Colonic mucosa (tissue), 4 donors: ENCODE measurements at places on chromosomes 2 and 18. TPM values are rescaled to one million over a fixed set of nuclear protein-coding genes. Genes with fewer than 3 reads are reported as not detected.

DNA sequence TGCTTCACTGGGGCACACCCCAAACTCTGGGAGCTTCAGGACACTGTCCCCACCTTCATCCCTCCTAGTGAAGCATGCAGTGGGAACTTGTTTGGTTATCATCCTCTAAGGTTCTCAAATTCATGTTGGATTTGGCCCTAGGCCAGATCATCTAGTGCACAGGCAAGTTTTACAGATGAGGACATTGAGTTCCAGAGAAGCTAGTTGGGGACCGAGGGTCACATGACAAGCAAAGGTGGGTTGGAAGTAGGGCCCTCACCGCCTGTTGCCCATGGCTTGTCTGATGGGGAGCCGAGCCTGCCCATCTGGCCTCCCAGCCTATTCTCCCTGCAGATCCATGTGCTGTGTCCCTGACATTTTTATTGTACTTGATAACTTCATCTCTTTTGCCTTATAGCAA is 2.8 kb downstream of the PRKCE start:
- no peak overlapping the region for H3K27ac ChIP-seq
- no peaks in the 10 kb centered on the region for H3K27me3 ChIP-seq
- H3K36me3 ChIP-seq = no peaks in the 10 kb centered on the region
- no peak for DNase-seq
- no peak overlapping the region for H3K4me3 ChIP-seq

HOXD9 gene
- 1.7 TPM for total RNA-seq

DNA sequence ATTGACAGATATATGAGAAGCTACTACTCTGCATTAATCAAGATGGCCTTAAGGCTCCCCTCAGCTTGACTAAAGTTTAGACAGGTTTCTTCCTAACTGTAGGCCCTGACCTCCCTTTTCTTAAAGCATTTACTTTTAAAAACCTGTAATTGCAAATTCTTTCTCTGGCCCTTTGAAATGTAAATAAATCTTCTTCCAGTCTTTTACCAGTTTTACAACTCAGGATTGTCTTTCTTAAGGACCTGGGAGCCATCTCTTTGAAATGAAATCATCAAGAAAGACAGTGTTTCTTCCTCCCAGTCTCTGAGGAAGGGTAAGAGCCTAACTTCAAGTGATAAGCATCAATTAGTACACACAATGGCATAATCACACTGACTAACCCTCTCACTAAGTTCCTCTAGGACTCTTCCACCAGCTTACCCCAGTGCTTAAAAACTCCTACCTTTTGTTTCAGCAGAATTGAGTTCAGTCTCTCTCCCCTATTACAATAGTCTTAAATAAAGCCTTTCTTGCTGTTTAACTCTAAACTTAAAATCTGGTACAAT is 58.7 kb upstream of the CDH20 start:
- no peak overlapping the region for H3K27ac ChIP-seq
- no peak overlapping the region for H3K4me3 ChIP-seq
- DNase-seq = no peak
- H3K27me3 ChIP-seq = no peaks in the 10 kb centered on the region
- H3K4me1 ChIP-seq = no peaks in the 10 kb centered on the region

DNA sequence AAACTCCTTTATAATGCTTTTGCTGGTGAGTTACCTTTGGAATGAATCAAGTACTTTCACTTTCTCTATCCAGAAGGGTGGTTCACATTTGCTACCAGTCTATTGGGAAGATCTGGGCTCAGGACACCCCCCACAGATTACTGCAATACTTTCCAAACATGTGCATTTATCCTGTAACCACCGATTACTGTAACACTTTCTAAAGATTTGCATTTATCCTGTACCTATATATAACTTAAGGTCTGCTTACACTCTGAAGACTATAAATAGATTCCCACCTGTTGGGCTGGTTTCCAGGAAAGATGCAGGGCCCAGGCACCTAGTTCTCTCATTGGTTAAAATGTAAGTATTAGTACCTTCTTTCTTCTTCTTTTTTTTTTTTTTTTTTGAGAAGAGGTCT is 113.0 kb upstream of the NEDD4L start:
- no peaks in the 10 kb centered on the region for H3K36me3 ChIP-seq
- H3K4me1 ChIP-seq = peaks cover 3% of the 10 kb centered on the region
- H3K27me3 ChIP-seq = no peaks in the 10 kb centered on the region
- H3K27ac ChIP-seq = no peak overlapping the region

DNA sequence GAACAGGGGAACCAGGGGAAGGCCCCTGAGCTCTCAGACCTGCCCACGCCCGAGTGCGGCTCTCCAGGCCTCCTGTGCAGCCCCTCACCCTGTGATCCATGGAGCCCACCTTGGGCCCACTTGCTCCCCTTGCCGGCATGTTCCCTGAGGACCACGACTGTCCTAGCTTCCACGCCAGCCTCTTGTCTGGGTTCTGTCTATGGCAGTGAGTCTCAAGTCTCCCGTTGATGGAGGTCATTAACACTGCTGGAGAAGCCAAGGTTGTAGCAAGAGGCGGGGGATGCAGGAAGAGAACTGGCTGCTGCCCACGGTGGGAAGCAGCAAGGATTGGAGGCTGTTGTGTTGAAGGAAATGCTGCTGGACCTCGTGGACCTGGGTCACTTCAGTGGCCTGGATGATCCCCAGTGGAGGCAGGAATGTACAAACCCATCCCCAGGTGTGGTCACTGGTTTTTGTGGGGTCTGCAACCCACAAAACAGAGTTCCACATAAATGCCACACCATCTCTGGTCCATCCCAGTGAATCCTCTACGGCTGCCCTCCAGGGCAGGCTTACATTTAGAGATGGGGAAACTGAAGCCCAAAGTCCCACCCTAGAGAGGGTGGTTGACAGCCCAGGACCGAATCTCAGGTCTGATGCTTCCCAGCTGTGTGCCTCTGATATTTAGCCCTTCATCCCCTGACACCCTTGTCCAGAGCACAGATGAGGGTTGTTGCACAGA is 150.3 kb downstream of the NDUFA10 start:
- H3K4me1 ChIP-seq = no peaks in the 10 kb centered on the region
- no peaks in the 10 kb centered on the region for H3K36me3 ChIP-seq
- no peak overlapping the region for H3K27ac ChIP-seq
- no peaks in the 10 kb centered on the region for H3K27me3 ChIP-seq

DNA sequence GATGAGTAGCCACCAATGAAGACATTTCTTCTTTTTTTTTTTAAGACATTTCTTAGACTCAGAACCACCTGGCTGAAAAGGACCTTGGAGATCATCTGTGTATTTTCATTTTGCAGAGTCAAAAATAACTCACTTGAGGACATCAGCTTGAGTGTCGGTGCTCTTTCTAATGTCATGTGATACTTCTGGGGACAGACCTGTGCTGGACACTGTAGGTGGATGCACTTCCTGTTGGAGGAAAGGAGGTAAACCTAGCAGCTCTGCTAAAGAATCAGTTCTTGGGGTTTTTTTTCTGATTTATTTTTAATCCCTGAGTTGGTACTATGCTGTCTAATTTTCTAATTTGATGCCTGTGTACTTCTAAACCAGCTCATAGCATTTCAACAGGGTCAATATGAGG is 283.9 kb upstream of the CRIM1 start:
- no peak for DNase-seq
- no peaks in the 10 kb centered on the region for H3K36me3 ChIP-seq
- H3K4me1 ChIP-seq = no peaks in the 10 kb centered on the region

DNA sequence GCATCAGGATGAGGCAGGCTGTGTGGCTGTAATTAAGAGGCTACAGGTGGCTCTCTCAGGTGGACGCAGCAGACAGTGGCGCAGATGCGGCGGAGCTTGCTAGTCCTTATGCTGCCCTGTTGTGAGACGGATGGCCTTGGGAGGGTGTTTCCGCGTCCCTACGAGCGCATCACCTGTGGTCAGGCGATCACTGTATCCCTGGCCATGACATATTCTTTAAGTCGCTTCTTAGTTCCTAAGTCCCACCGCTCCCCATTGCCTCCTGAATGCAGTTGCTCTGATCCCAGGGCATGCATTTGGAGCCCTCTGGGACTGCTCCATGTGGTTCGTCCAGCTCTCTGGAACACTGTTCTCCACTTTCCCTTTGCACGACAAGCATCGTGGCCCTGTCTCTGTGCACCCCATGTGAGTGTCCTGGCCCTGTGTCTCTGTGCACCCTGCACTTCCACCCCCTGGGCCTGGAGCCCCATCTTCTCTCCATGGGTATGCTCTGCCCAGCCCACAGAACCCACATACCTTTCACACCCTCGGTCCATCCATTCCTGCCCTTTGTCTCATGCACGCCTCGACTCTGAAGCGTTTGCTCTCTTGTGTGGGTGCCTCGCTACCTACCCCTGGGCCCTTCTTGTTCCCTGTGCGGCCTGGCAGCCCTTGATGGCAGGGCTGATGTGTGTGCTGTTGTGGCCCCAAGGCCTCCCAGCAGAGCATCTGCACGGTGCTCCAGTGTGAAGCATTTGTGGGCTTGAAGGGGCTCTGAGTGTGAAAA is 74.4 kb downstream of the SH3RF3 start:
- no peak overlapping the region for H3K27ac ChIP-seq
- no peaks in the 10 kb centered on the region for H3K27me3 ChIP-seq
- H3K4me3 ChIP-seq = no peak overlapping the region
- no peaks in the 10 kb centered on the region for H3K4me1 ChIP-seq
